HCT116 (cell line): ENCODE measurements at places on chromosomes 16 and 17.

DNA sequence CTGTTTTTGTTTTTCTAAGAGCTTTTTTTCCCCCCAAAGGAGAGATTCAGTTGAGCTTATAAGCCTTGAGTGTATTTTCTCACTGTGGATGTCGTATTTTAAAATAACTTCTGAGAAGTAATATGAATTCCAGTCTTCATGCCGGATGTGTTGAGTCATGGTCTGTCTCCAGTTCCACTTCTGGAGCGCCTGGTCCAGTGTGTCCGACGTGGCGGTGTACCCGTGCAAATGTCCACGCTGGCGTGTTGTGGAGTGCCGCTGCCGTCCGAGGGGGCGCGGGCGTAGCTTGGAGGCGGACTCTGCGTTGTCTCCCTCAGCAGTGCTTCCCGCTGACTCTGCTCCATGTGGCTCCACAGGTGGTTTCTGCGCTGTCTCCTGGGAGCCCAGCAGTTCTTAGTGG is 60.9 kb upstream of the ZNF750 start:
- DNase-seq = no peak

GRCh38 chr17:82648742-82649331 is 593 bp upstream of the WDR45B start:
- no peak for DNase-seq

DNA sequence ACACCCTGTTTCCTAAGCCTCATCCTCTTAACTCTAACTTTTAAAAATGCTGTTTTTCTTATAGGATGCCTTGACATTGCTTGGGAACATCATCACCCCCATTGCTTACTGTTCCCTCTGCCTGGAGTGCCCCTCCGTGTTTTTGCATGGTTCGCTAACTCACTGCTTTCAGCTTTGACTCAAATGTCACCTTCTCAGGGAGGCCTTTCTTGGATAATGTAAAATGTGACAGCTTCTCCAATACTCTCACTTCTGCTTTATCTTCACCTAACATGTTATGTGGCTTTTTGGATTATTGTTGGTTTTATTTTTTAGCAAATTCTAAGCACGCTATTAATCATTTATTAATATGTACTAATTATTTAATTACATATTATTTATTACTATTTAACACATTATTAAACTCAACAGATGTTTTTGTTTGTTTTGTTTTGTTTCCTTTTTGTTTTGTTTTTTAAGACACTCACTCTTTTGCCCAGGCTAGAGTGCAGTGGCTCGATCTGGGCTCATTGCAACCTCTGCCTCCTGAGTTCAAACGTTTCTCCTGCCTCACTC is 3.8 kb downstream of the CRYM start:
- DNase-seq = no peak

DNA sequence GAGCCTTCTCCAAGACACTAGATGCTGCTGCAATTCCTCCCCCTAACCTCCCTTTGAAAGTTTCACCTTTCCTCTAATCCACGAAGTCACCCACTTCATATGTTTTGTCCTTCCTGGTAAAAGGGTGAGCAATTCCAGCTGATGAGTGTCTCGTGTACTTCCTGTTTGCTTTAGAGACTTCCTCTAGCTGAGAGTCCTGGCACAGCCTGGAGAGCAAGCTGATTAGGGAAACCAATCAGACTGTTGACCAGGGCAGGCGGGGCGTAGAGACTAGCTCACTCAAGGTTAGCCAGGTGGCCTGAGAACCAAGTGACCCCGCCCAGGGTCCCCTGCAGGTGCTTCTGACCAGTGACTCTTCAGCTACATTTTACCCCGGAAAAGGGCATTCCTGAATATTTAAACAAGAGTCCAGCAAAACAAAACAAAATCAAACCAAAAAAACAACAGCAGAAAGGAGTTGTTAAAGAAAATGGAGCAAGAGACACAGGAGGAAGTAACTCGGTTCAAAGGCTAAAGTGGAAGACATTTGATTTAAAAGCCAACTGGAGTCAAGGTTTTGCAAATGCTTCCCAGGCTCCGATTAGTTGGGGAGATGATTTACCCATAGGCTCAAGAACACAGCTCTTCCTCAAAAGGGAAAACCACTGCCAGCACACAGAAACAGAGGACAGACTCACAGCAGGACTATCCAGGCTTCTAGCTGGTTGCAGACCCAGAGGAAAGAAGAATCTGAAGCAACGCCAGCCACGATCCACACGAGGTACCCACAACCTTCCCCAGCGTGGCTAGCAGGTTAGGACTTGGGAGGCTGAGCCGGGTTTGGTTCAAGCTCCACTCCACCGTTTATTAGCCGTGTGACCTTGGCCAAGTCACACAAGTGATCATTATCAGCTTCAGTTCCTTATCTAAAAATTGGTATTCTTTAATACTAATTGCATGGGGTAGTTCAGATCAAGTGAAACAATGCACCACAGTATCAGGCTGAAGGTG is 13.4 kb downstream of the HSPB9 start:
- peak; percentile 7 for DNase-seq

- DNase-seq = no peak
These were observed 241.8 kb upstream of the CIBAR2 start for GRCh38 chr16:85353839-85354685.

GRCh38 chr17:48559840-48560817 is 15.2 kb upstream of the HOXB2 start:
- no peak for DNase-seq

GRCh38 chr16:26391833-26392232 is 674.9 kb upstream of the C16orf82 start:
- DNase-seq = no peak

GRCh38 chr16:89352091-89352681 is 134.7 kb downstream of the ZNF778 start:
- DNase-seq = no peak

DNA sequence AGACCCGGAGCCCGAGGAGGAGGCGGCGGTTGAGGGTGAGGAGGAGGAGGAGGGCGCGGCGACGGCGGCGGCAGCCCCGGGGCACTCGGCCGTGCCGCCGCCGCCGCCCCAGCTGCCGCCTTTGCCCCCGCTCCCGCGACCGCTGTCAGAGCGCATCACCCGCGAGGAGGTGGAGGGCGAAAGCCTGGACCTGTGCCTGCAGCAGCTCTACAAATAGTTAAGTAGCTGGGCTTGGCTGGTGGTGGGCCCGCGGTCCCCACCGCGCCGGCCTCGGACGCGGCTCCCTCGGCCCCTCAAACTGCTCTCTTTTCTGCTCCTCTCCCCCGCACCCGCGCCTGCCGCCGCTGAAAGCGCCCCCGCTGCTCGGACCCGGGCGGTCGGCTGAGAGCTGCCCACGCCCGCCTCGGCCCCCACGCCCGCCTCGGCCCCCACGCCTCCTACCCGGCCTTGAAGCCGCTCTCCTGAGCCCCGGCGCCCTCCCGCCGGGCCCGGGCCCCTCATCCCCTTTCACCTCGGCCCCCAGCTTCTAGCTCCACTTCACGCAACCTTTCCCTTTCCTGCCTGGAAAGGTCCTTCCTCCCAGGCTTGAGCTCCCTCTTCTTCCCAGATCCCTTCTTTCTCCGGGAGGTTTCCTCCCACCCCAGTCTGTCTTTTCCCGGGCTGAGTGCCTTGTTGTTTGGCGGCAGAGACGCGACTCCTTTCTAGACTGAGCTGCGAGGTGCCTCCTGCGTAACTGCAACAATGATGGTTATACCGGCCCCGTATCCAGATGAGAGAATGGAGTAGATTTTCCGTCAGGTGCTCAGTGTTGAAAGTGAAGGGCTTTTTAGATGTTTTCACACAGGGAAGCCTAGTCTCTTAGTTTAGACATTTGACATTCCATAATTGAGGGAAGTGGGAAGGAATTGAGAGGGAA is 850 bp downstream of the PPM1E start:
- DNase-seq = no peak

- DNase-seq = no peak
These were observed 41.9 kb downstream of the MEAK7 start for GRCh38 chr16:84462296-84463210.

DNA sequence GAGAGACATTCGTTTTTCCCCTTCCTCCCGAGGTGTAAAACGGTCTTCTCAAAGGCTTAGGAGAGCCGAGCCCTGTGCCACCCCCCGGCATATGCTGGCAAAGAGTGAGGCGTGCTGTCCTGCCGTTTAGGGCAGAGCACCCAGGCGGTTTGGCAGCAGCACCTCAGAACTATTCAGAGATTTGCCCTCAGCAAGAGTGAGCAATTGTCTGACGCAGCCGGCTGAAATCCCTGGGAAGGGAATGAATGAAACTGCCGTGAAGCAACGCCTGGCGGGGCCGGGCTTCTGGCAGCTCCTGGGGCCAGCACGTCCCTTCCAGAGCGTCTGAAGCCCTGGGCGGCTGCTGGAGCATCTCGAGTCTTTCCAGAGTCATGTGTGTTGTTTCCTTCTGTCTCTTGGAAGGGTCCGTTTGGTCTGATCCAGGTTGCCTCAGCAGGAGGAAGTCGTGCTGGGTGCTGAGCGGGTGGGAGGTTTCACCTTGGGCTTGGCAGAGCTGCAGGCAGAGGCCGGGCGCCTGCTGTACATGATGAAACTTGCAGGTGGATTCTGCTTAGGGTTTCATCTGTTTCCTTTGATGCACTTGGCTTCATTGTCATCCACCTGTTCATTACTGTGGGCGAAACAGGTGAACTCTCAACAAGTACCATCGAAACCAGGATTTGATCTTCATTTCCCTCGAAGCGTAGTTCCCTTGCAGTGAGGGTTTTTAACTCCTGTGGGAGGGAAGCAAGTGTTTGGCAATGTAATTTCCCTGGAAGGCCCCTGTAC is 35.4 kb downstream of the TBCD start:
- DNase-seq = no peak

- no peak for DNase-seq
These were observed 11.2 kb downstream of the GALK1 start for GRCh38 chr17:75753514-75754377.

- DNase-seq = no peak
These were observed 408.2 kb downstream of the SEC14L1 start for GRCh38 chr17:77548967-77549366.

DNA sequence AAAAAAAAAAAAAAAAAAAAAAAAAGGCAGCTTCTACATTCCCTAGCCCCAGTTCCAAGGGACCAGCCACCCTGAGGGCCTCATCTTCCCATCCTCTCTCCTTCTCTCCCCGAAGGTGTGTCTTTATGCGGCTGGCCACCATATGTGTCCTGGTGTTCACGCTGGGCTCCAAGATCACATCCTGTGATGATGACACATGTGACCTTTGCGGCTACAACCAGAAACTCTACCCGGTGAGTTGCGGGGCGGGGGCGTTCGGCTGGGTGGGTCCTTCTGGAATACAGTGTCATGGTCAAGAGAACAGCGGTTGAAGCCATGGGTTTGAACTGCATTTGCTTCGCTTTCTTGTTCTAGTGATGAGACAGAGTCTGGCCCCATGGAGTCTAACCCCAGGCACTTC is 22.6 kb upstream of the COQ7 start:
- DNase-seq = no peak

GRCh38 chr17:72406498-72406897 is 285.7 kb downstream of the SOX9 start:
- no peak for DNase-seq
